Kidney epithelial cell (primary cell): ENCODE measurements at places on chromosomes 11 and 22.

DNA sequence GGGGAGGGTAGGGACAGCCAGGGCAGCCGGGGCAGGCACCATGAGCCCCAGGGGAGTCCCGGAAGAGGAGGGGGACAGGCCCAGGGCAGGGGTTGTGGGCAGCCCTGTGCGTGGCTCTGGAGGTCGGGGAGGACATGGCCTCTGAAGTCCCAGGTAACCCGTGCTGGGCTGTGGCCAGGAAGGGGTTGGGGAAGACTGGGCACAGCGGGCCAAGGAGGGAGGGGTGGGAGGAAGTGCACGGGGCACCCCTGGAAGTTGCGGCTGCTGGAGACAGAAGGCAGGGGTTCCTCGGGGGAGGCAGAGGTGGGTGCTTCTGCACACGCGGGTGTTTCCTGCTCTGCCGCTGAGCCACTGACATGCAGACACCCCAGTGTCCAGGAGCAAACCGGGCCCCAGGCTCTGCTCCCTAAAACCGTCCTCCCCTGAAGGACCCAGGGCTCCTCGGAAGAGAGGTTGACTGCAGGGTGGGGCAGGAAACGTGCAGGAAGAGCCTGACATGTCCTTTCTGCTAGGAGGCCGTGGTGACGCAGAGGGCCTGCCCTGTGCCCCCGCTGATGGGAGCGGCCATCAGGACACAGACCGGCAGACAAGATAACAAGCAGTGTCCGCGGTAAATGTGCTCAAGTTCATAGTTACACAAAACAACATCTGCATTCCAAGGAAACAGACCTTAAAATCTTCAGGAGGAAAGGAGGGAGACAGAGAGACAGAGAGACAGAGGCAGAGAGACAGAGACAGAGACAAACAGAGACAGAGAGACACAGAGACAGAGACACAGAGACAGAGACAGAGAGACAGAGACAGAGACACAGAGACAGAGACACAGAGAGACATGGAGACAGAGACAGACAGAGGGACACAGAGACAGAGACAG is 5.7 kb downstream of the TNNI2 start:
- DNase-seq, result no peak

DNA sequence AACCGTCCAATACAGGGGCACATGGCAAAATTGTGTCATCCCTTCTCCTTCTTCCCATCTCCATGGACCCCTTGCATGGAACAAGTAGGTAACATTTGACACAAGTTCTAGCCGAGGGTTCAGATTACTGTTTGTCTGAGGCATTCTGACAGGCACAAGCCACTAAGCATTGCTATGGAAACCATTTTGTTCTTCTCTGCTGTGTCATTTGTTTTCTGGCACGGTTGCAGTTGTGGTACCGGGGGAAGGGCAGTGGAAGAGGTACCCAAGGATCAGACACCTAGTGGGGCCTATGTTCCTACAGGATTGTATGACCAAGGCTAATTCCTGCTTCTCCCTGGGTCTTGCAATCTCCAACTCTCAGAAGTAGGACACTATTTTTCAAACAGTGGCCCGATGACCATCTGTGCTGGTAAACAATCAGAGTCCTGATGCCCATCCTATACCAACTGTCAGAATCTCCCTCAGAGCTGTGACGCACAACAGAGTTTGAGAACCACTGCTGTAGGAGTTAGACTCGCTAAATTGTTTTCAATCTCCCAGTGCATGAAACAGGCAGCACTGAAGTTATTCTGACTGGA is 69.3 kb downstream of the KCNC1 start:
- no peak for DNase-seq

DNA sequence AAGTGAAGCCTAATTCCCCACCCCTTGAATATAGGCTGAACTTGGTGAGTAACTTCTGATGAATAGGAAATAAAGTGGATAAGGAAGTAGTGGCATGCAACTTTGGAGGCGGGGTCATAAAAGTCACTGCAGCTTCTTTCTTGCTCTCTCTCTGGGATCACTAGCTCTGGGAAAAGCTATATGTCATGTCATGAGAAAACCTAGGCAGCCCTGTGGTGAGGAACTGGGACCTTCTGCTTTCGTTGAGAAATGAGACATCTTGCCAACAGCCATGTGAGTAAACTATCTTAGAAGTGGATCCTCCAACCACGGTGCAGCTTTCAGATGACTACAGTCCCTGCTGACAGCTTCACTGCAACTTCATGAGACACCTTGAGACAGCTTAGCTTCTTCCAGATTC is 15.7 kb downstream of the ZNF214 start:
- no peak for DNase-seq

- DNase-seq, result no peak
Measured at GRCh38 chr11:120035756-120036155, 102.2 kb downstream of the TRIM29 start.

GRCh38 chr11:47971501-47971900 is 8.9 kb upstream of the PTPRJ start:
- no peak for DNase-seq

DNA sequence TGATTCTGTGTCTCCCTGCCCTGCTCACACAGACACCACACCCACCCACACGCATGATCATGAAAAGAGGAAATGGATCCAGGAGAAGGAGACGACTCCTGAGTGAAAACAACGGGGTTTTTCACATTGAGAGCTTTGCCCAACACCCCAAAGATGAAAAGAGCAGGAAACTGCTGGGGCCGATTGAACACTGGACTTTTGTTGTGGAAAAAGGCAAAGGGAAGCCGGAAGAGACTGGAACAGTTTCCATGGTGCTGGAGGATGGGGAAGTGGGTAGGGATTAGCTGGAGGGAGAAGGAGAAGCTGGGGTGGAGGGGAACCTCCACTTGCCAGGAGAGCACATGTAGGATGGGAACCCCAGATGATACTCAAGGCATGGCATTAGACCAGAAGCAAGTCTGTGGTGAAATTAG is 5.2 kb upstream of the SLC43A3 start:
- DNase-seq, result no peak

DNA sequence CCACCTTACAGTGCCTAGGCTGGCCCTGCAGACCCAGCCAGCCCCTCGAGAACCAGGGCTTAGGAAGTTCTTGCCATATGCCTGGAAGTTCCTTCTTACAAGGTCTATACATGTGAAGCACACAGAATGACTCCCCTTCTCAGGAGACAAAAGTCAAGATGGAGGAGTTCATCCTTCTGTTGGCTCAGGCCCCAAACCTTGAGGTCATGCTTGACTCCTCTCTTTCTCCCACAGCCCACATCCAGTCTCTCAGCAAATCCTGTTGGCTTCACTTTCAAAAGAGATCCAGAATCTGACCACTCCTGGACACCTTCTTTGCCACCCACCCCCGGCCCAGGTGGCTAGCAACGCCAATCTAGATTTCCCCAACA is 1.7 kb upstream of the CD248 start:
- DNase-seq, result no peak
